Purkinje cell (primary cell): ENCODE measurements at places on chromosomes 6 and 20. TPM values are rescaled to one million over a fixed set of nuclear protein-coding genes. Genes with fewer than 3 reads are reported as not detected.

Gene TIAM2
- polyA plus RNA-seq = 17.4 and 30.2 TPM in 2 replicates

Gene HACE1
- 30.3 and 36.2 TPM in 2 replicates for polyA plus RNA-seq

Gene CD93
- polyA plus RNA-seq = not detected in 2 replicates

Gene HUS1B
- not detected in 2 replicates for polyA plus RNA-seq

Gene LAMP5
- 12.8 and 16.3 TPM in 2 replicates for polyA plus RNA-seq

Gene EXOC2
- polyA plus RNA-seq = 16.9 and 22.7 TPM in 2 replicates

Gene PSORS1C2
- not detected in 2 replicates for polyA plus RNA-seq

Gene CST7
- not detected in 2 replicates for polyA plus RNA-seq

Gene TNFRSF21
- 73.4 and 82.4 TPM in 2 replicates for polyA plus RNA-seq

Gene FRMD1
- polyA plus RNA-seq = 3.1 TPM in 1 of 2 replicates, not detected in the other

Gene ADGRG6
- 0.09 TPM in 1 of 2 replicates, not detected in the other for polyA plus RNA-seq

Gene TRIM10
- not detected in 2 replicates for polyA plus RNA-seq

Gene STMND1
- polyA plus RNA-seq = 0.79 TPM in 1 of 2 replicates, not detected in the other

Gene SLC22A7
- 0.63 TPM in 1 of 2 replicates, not detected in the other for polyA plus RNA-seq

Gene CD83
- 85.1 and 101 TPM in 2 replicates for polyA plus RNA-seq

Gene NRN1
- 5.6 and 41.7 TPM in 2 replicates for polyA plus RNA-seq

Gene FOXC1
- polyA plus RNA-seq = 0.11 TPM in 1 of 2 replicates, not detected in the other

Gene CDH22
- polyA plus RNA-seq = 0.85 and 0.86 TPM in 2 replicates

Gene LINC00237
- not detected in 2 replicates for polyA plus RNA-seq

Gene CALHM4
- not detected in 2 replicates for polyA plus RNA-seq

Gene ASIP
- polyA plus RNA-seq = not detected in 2 replicates

Gene RALGAPB
- polyA plus RNA-seq = 15.5 and 19.8 TPM in 2 replicates

Gene LHFPL5
- not detected in 2 replicates for polyA plus RNA-seq

Gene SMOC2
- polyA plus RNA-seq = 1.0 TPM in 1 of 2 replicates, not detected in the other

Gene FBXO5
- polyA plus RNA-seq = 0.78 and 1.8 TPM in 2 replicates

Gene CFAP61
- polyA plus RNA-seq = 3.3 and 12.1 TPM in 2 replicates

Gene MACROD2
- 36.7 and 37.2 TPM in 2 replicates for polyA plus RNA-seq

Gene ADGB
- not detected in 2 replicates for polyA plus RNA-seq

Gene MICAL1
- 0.23 and 1.7 TPM in 2 replicates for polyA plus RNA-seq

Gene KIAA0408
- 185 and 258 TPM in 2 replicates for polyA plus RNA-seq

Gene CCN5
- polyA plus RNA-seq = not detected in 2 replicates
